Activated naive CD4-positive, alpha-beta T cell treated with anti-CD3 and anti-CD28 coated beads for 36 hours (primary cell): ENCODE measurements at places on chromosomes 1 and 21.

GRCh38 chr1:162908780-162909179, 47.8 kb upstream of the CCDC190 start:
- H3K4me3 ChIP-seq: no peak overlapping the region
- no peaks in the 10 kb centered on the region for H3K4me1 ChIP-seq
- H3K36me3 ChIP-seq: no peaks in the 10 kb centered on the region
- DNase-seq: no peak
- H3K27me3 ChIP-seq: peaks cover 3% of the 10 kb centered on the region

GRCh38 chr1:240320659-240321058, 229.0 kb downstream of the FMN2 start:
- no peak overlapping the region for H3K4me3 ChIP-seq
- DNase-seq: no peak
- no peaks in the 10 kb centered on the region for H3K4me1 ChIP-seq
- no peak overlapping the region for H3K27ac ChIP-seq

DNA sequence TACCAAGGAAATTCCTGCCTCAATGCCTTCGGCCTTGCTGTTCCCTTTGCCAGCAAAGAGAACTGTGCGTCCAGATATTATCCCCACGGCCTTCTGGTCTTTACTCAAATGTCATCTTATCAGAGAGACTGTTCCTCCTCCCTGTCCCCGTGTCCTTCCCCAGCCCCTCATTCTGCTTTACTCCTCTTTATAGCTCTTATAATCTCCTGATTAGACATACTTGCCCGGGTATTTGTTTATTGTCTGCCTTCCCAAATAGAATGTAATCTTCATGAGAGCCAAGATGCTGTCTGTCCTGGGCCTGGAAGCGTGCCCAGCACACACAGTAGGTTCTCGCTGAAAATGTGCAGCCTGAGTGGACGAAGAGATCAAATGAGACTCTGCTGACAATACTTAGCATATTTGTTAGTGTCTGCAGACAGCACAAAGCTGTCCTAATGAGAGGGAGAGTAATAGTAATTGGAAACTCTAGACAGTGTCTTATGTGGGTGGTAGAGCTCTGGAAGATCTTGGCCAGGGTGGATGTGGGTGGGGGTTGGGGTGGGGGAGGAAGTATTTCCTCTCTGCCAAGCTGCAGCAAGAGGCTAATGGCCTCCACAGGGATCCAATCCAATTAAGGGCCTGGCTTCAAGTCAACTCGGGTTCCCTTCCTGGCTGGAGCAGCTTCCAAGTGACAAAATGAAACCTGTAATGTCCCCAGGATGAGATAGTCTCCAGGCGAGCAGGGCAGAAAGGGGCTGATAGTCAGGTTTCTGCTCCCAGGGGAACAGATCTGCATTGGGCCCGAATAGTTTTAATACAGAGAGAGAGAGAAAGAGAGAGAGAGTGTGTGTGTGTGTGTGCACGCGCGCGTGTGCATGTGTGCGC, 9.5 kb upstream of the CLIC4 start:
- H3K4me1 ChIP-seq: no peaks in the 10 kb centered on the region
- no peak overlapping the region for H3K27ac ChIP-seq
- no peaks in the 10 kb centered on the region for H3K27me3 ChIP-seq
- DNase-seq: no peak
- no peaks in the 10 kb centered on the region for H3K36me3 ChIP-seq

GRCh38 chr1:8276173-8276914, 41.6 kb upstream of the SLC45A1 start:
- no peak overlapping the region for H3K4me3 ChIP-seq
- DNase-seq: no peak
- H3K27ac ChIP-seq: no peak overlapping the region
- H3K4me1 ChIP-seq: no peaks in the 10 kb centered on the region
- no peaks in the 10 kb centered on the region for H3K36me3 ChIP-seq

DNA sequence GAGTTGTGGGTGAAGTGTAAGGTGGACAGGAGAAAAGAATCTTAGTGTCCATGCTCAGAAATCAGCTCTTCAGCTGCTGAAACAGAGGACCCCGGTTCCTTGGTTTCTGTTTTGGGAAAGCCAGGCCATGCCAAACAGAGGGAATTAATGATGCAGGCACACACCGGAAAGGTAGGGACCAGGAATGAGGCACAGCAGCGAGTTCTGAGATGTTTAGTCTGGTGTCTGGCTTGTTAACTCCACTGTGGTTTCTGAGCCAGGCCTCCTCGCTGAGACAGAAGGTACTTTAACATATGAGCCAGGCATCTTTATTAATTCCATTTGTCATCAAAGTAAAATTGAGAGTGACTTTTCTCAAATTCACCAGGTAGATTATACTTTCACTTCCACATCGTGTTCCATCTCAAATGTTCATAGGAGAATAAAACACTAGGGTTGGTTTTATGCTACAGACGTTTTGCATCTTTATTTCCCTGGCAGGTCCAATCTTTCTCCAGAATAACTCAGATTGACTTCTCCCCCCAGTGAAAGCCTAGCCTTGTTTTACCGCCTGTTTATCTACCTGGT, 23.5 kb downstream of the LRRC8D start:
- H3K4me3 ChIP-seq: peak overlapping the region; percentile 91
- peak; percentile 73 for DNase-seq
- no peaks in the 10 kb centered on the region for H3K27me3 ChIP-seq
- peak overlapping the region; percentile 94 for H3K27ac ChIP-seq
